ENCODE measurements at places on chromosomes 5 and 9.

- DNase-seq, result no peak
Observed at GRCh38 chr5:78237911-78238310, 56.6 kb downstream of the AP3B1 start.

DNA sequence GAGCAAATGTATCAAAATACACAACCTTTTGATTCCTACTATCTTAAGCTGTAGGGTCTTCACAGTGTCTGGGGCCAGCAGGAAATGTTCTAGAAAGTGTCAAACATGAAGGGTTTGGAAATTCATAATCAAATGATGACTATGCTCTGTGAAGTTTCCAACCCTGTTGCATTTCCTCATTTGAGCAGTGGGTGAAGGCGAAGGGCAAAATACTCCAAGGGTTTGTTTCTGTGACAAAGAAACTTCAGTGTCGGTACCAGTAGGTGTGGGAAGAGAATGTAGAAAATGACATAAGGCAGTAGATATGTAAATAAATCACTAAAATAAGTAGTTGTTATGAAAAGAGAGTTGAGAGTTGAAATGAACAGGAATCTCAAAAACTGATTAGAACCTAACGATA is 576 bp downstream of the ALDOB start:
- no peak for DNase-seq

GRCh38 chr5:136143763-136144162 is 11.1 kb downstream of the SMAD5 start:
- no peak for DNase-seq

- DNase-seq, result no peak
Observed at GRCh38 chr9:114131808-114132549, 23.4 kb upstream of the COL27A1 start.

DNA sequence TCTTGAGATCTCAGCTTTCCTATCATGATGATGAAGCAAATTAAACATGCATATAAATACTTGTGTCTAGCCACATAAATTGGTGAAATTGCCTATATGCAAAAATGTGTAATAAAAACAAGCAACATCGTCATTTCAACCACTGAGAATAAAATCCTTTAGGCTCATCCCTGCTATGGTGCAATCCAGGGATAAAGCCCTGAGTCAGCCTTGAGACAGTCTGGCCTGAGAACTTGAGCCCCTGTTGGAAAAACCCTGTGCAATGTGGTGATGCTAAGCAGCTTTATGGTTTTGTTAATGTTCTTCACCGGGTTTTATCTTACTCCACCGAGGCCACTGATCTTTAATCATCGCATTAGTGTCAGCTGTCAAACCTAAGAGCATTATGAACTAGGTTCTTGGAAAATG is 170.5 kb downstream of the DCP2 start:
- DNase-seq, result no peak

GRCh38 chr5:15538516-15538915 is 38.5 kb downstream of the FBXL7 start:
- no peak for DNase-seq
